ENCODE measurements at places on chromosomes 11 and 22.

DNA sequence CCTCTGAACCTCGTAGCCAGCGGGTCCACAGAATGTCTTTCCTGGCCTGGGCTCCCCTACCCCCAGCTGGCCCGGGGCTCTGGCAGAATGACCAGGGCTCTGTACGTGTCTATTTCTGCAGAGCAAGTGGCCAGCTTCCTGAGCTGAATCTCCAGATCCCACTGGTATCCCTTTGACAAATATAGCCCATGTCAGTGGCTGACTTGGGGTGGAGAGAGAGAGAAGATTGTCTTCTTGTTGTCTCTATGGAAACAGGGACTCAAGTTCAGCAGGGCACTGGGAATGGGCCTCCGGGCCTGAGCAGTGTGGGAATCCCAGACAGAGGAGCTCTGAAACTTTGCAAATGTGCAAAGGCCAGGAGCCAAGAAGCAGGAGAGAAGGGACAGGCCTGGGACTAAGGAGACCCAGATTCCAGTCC is 33.9 kb downstream of the ANO1 start:
- no peak for DNase-seq

- no peak for DNase-seq
Measured at GRCh38 chr11:118006153-118006534, 19.9 kb downstream of the IL10RA start.

DNA sequence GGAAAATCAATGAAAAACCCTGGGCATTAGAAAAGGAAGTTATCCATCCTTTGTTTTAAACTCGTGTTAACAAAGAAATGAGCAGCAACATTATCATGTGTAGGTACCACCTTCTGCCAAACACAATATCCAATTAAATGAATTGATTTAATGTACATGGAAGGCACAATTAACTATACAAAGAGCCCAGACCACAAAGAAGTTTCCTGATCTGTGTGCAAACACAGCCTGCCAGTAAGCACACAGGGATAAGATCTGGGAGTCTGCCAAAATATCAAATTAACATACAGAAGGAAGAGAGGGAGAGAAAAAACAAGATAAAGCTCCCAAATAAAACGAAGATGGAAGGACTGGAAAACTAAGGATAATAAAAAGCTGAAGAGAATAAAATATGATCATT is 54.1 kb upstream of the SLC25A1 start:
- DNase-seq: no peak

- DNase-seq: peak; percentile 38
Measured at GRCh38 chr11:79973721-79974617, 533.1 kb upstream of the TENM4 start.

DNA sequence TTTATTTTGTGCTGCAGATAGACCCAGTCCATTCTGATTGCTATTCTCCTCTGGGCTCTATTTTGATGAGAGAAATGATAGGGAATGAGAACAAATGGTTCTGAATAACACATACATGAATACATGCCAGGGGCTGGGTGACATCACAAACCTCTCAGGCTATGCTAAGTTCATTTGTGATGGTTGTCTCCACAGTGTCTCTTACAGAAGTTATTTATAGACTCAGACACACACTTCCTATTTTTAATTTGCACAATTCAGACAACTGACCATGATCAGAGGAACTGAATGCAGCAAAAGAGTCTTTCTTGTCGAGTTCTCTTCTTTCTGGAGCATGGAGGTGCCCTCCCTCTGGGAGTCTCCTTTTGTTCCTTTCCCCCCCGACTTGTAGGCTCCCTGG is 991.7 kb downstream of the OPCML start:
- no peak for DNase-seq

DNA sequence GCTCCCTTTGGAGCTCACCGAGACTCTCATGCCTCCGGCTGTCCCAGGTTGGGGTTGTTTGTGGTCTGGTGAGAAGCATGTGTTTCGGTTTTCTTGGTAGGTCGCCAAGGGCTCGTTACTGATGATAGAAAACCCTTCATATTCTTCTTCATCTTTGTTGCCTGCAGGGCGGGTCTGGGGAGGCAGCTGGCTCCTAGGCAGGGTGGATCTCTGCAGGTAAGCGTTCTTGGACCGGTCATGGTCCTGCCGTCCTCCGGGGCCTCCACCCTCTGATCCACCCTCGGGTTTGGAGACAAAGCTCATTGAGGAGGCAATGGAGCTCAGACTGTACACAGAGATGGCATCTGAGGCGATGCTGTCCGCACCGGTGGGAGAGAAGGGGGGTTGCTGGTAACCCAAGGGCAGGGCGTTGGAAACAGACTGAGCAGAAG is 64.3 kb upstream of the PITPNB start:
- no peak for DNase-seq

GRCh38 chr22:38860283-38861169 is 11.5 kb downstream of the CBX6 start:
- no peak for DNase-seq

- no peak for DNase-seq
Measured at GRCh38 chr11:1073261-1073724, 1.4 kb upstream of the MUC2 start.

- DNase-seq: peak; percentile 45
Measured at GRCh38 chr11:363948-364761, 5.1 kb upstream of the B4GALNT4 start.

GRCh38 chr11:11701070-11701469 is 79.3 kb upstream of the GALNT18 start:
- DNase-seq: no peak

- DNase-seq: no peak
Measured at GRCh38 chr11:95138448-95138847, 48.8 kb downstream of the ENDOD1 start.

DNA sequence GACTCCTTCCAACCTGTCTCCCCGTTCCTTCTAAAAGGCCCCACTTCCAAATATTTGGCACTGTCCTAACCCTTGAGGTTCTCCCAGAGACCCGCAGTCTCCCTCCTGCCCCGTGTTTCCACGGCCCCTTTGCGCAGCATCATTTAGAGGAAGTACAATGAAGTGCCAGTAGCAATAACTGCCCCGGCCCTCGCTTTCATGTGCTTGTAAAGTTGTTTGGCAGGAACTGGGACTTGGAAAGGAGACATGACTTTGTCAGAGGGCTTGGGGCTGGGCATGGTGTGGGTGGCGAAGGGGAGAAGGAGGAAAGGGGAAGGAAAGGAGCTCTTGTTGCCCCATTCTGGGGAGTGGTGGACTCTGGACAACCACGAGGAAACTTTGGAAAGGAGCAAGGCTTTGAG is 2.6 kb downstream of the CD44 start:
- DNase-seq: no peak

Data from NCI-H526 treated with DMSO at 0.1 percent for 48 hours (cell line).